ENCODE measurements at places on chromosomes 3 and 15.

- no peak for DNase-seq
Measured at GRCh38 chr15:92910451-92910850, 10.3 kb downstream of the CHD2 start.

DNA sequence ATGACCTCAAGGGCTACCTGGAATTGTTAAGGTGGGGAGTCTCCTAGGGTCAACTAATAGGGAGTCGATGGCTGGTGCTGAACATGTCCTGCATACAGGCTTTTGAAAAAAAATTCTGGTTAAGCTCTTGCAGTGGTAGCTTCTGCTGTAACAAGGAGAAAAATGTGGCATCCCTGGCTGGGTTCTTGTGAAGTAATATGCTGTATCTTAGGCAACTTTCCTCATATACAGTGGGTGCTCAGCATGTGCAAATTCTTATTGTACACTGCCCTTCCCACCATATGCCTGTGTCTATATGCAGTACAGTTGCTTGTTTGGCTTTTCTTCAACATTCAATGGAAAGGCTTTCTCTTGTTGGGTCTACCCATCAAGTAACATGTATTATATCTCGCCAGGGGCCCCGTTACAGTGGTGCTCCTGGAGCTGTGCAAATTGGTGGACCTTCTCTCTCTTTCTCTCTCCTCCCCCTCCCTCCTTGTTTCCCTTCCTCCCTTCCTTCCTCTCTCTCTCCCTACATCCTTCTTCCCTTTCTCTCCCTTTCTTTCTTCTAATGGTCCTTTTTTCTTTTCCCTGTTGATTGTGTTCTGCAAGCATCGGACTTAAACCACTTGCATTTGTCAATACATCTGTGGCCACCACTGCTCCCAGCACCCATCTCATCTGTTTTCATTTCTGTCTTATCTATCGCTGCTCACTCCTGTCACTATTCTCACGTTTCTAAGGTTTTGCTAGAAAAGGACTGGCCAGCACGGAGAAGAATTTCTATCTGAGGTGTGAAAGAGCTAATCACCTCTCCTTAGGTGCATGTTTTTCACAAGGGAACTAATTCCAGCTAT is 35.2 kb downstream of the TGFBR2 start:
- no peak for DNase-seq

GRCh38 chr3:8500319-8500988 is 1.2 kb upstream of the LMCD1 start:
- no peak for DNase-seq

DNA sequence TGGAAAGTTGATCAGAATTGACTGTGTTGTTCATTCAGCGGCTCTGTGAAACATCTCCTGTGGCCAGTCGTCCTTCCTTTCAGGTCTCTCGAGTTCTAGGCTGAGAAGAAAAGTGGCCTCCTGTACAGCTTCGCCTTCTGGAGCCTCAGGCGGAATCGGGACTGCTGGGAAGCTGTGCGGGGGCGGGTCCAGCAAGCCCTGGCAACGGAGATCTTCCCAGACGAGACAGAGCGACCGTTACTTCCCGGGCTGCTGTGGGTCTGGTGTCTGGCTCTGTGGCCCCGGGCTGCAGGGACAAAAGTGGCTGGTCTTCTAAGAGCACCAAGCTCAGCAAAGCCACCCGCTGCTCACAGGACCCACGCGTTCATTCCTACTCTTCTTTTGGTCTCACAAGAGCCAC is 88.6 kb upstream of the CACNA2D3 start:
- no peak for DNase-seq

DNA sequence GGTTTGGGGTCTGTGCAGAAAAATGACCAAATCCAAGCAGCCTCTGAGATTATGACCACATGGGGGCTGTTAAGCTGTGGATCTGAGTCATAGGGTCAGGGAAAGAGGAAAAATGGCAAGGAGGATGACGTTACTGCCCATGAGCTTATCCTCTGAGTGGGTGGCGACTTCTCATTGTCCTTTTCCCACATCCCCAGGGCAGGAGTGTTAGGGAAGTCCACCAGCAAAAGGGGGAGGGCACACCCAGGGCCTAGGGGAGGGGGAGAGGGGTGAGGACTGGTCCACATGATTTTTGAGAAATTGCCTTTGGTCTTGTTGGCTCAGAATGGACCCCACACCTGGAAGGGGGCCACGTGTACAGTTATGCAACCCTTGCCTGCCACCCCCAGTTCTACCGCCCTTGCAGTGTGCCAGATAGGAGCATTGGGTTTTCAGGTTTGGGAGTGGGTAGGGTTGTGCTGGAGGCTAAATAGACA is 2.6 kb downstream of the CD276 start:
- no peak for DNase-seq
